Activated CD4-positive, alpha-beta T cell treated with anti-CD3 and anti-CD28 coated beads, Interleukin-2, Interleukin-6, amounts not matched to agents 100 ng/mL and 50 ng/mL, durations not matched to agents 16 hours and 8 hours (primary cell): ENCODE measurements at places on chromosomes 13 and 19.
A peak's percentile ranks its signal among the peaks of the same experiment; 100 is the strongest.

GRCh38 chr19:12984683-12985048 is 10.6 kb upstream of the NFIX start:
- DNase-seq: no peak

GRCh38 chr13:42000846-42001245 is 39.9 kb upstream of the VWA8 start:
- no peak for DNase-seq

GRCh38 chr19:41795031-41795461 is 1.3 kb upstream of the CEACAM3 start:
- peak; percentile 79 for DNase-seq

DNA sequence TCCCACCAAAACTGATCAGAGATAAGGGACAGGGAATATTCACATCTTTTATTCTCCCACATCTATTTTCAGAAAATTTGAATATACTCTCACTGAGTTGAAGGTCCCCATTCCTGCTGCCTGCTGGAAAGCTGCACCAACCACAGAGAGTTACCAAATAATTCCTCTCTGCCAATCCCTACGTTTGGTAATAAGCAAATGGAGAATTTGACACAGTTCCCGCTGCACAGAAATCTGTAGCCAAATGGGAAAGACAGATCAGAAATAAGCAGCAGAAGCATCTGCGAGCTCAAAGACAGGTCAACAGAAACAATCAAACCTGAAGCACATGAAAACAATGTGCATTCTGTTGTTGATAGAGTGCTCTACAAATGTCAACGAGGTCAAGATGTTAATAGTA is 9.9 kb downstream of the ZNF112 start:
- no peak for DNase-seq

- no peak for DNase-seq
Measured at GRCh38 chr19:10553087-10553667, 9.5 kb downstream of the ATG4D start.

DNA sequence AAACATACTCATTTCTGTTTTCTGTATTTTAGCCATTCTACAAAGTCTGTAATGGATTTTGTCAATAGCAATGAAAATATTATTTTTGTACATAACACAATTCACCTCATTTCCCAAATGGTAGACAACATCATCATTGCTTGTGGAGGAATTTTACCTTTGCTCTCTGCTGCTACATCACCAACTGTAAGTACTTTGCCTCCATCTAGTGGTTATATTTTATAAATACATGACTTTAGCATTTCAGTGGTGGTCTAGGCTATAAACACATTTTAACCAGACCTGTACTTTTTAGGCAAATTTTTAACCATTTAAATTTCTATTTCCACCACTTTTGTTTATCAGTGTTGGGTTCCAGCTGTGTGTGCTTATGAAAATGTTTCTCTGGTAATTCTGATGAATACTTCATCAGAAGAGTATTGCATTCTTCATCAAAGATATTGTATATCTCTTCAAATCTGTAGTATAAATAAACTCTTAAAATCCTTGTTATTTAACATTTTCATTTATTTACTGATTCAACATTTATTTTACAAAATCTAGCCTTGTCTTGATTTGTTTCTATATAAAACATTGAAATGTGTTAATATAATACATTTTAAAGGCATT is 222.4 kb downstream of the NBEA start:
- DNase-seq: peak; percentile 39
